ENCODE measurements at places on chromosomes 4 and X.

GRCh38 chrX:154516656-154517100, 646 bp upstream of the FAM3A start:
- DNase-seq, result no peak

DNA sequence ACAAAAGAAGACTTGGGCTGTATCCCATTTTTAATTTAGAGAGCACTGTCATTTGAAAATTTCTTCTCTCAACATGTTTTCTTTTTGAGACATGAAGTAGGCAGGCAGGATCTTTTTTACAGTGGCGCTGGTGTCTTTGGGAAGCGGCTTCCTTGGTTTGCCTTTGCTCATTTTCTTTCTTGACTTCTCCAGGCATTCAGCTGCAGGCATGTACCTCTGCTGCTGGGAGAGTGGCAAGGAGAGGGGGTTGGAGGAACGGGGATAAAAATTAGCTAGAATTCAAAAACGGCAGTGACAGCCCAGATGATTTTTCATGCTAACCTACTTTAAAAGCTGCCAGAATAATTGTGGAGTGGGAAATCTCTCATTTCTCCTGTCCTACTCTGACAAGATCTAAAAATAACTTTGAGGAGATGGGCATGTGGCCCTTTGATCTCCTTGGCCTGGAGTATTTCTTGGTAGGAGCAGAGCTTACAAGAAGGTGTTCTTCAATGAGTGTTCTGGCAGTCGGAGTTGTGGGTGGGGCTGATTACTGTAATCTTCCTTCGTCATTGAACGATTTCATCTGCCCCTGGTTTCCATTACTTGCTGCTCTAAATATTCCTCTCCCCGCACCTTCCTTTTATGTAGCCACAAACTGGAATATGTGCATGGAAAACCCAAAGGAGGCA, 54.8 kb downstream of the TBL1X start:
- DNase-seq, result no peak

DNA sequence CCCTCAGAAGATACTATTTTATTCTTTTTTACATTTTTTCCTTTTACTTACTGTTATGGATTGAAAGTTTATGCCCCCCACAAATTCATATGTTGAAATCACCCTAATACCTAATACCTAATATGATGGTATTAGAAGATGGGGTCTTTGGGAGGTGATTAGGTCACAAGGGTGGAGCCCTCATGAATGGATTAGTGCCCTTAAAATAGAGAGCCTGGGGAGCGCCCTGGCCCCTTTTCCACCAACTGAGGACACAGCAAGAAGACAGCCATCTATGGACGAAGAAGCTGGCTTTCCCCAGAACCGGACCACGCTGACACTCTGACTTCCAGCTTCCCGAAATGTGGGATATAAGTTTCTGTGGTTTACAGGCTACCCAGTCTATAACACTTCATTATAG, 58.6 kb upstream of the FAT1 start:
- DNase-seq, result no peak

DNA sequence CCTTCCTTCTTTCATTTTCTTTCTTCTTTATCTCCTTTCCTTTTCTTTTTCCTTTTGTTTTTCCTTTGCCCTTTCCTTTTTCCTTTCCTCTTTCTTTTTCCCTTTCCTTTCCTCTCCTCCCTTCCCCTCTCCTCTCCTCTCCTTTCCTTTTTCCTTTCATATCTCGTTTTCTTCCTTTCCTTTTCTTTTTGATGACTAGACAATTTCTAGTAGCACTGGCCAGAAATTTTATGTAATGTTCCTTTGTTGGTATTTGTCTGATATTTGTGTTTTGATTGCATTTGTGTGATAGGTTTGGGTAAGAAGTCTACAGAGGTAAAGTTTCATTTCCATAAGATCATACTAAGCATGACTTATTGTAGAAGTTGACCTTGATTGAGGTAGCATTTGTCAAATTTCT, 1722.9 kb upstream of the IGFBP7 start:
- DNase-seq, result no peak

GRCh38 chr4:144190009-144190408, 49.5 kb upstream of the GYPA start:
- no peak for DNase-seq

GRCh38 chr4:25549413-25549812, 106.2 kb upstream of the SLC34A2 start:
- DNase-seq, result no peak

DNA sequence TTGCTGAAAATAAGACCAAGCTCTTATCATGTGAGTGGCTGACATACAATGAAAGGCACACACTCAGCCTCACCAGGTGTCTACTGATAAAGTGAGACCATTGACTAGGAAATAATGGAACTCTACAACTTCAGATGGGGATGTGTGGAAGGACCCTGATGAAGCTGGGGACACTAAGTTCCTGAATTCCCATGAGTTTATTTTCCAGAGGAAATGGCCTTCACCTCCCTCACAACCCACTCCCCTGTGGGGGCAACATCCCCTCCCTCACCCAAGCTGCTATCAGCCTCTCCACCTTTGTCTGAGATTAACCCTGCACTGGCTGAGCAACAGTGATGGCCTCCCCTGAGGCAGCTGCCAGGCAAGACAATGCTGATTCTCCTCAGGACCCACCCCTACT, 55.2 kb upstream of the SMARCAD1 start:
- no peak for DNase-seq

- DNase-seq, result no peak
These were observed 18.3 kb downstream of the KLF3 start for GRCh38 chr4:38682336-38682735.

DNA sequence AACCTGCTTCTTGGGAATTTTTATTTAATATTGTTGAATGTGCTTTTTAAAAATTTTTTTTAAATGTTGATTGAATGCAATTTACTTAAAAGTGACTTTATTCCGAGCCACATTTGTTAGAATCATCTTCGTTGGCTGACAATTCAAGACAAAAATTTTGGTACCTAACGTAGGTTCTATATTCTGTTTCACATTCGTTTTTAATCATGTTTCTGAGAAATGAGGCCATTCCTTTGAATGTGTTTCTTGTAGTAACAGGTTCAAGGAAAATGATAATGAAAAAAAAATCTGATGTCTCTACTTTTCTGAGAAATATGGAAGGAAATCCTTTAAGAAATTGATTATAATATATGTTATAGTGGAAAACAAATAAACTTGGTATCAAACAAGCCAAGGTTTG, 92.3 kb upstream of the DCLK2 start:
- no peak for DNase-seq

DNA sequence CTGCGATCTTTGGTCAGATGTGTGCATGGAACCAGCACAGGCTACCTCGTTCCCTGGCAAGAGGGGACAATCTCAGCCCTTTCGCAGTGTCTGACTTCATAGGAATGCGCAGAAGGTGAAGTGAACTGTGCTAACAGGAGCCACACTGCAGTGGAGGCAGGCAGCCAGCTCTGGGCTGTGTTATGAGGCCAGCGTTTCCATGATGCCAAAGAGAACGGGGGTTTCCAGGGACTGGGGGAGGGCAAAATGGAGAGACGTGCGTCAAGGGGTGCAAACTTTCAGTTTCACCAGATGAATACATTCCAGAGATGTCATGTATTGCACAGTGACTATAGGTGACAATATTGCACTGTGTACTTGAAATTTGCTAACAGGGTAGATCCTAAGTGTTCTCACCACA, 30.4 kb downstream of the CLDN34 start:
- DNase-seq, result no peak

- DNase-seq, result no peak
These were observed 443.1 kb downstream of the HNRNPD start for GRCh38 chr4:81930506-81931238.

GRCh38 chr4:151473521-151474097, 64.6 kb downstream of the FHIP1A start:
- DNase-seq, result no peak

- DNase-seq, result no peak
These were observed 283.0 kb upstream of the BOD1L1 start for GRCh38 chr4:13910556-13910955.

GRCh38 chr4:34732176-34732950, 1512.0 kb downstream of the ARAP2 start:
- DNase-seq, result no peak

DNA sequence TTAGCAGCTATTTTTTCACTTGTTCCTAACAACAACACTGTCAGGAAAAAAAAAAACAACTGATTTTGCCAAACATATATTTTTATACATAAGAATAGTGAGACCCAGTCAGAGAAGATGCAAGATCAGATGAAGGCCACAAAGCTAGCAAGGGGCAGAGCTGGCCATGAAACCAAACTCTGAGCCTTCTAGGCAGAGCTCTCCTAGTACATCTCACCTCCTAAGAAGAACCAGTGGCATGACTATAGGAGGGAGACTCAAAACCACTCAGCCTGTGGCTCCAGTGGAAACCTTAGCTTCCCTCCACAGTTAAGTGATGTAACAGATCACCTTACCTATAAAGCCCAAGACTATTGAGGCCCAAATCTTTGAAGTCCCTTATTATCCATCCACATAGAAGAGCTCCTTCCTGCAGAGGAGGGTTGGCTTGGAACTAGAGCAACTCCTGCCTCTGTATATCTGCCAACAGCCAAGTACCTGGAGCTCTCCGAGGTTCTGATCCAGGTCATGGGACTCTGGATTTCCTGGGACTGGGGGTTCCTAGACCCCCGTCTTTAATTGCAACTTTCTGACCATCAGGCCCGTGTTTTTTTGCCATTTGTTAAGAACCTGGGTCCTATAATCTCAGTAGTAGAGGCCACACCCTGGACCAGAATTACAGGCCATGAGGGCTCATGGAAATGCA, 136.5 kb downstream of the SH3KBP1 start:
- no peak for DNase-seq

GRCh38 chr4:129862461-129862860, 766.5 kb downstream of the C4orf33 start:
- no peak for DNase-seq

- DNase-seq, result no peak
These were observed 65.3 kb downstream of the RHOH start for GRCh38 chr4:40262077-40262528.
